Myocyte (in vitro differentiated cells): ENCODE measurements at places on chromosomes 11 and 22.

DNA sequence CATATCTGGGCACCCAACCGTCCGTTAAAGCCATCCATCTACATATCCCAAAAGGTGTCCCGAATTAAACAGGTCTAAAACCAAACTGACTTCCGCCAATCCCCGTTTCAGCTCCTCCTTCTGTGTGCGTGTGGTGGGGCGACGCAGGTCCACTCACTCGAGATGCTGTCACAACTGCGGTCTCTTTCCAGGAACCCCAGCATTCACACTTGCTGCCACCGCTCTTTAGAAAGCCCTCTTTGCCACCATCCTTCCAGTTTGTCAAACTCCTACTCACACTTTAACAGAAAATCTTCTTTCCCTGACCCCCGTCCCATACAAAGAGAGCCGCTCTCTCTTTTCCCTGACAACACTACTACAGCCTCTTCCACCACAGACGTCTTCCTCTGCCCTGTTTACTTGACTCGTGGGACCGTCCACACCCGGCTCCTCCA, 467 bp downstream of the ESS2 start:
- no peak for DNase-seq

DNA sequence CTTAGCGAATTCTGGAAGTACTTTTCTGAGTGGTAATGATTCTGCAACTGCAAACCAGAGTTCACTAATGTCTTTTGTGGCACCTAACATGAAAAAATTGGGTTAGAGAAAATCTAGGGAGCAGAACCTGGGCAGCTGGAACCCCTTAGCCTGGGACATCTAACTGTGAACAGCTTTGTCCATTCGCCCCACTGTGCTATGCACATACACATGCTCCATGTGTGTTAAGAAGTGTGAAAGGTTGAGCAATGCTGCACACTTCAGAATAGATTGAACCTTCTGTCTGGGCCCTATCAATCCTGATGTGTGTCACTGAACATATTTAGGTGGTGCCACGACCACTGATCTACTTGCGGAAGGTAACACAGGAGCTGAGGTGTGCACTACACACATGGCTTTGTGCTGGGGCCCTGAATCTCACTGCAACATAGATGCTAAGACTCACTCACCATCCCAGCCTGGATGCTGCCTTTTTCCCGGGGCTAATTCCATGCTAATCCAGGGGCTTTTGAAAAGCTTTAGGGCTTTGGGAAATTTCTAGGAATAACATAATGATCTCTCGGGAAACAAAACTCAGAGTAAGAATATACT, 976.2 kb downstream of the NTM start:
- DNase-seq = no peak

- no peak for DNase-seq
Measured at GRCh38 chr11:118233377-118233776, 8.6 kb upstream of the JAML start.

GRCh38 chr11:47686151-47686550, 29.0 kb downstream of the AGBL2 start:
- no peak for DNase-seq

GRCh38 chr22:49266561-49267519, 560.8 kb downstream of the BRD1 start:
- DNase-seq = no peak

GRCh38 chr22:19762568-19763457, 2.2 kb downstream of the TBX1 start:
- no peak for DNase-seq

GRCh38 chr22:18058371-18059093, 19.3 kb upstream of the PEX26 start:
- no peak for DNase-seq

DNA sequence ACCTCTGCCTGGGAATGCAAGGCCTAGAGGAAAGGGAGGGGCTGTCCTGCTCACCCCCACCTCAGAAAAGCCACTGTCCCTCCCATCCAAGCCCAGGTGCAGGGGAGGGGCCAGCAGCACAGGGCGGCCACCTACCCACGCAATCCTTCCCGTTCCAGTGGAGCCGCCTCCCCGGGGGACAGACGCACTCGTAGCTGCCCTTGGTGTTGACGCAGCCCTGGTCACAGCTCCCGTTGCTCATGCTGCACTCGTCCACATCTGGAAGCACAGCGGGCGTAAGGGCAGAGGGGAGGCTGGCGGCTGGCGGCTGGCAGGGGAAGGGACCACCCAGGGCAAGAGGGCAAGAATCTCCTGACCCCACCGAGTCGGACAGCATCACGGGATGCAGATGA, 40.3 kb upstream of the TTLL12 start:
- DNase-seq = no peak

DNA sequence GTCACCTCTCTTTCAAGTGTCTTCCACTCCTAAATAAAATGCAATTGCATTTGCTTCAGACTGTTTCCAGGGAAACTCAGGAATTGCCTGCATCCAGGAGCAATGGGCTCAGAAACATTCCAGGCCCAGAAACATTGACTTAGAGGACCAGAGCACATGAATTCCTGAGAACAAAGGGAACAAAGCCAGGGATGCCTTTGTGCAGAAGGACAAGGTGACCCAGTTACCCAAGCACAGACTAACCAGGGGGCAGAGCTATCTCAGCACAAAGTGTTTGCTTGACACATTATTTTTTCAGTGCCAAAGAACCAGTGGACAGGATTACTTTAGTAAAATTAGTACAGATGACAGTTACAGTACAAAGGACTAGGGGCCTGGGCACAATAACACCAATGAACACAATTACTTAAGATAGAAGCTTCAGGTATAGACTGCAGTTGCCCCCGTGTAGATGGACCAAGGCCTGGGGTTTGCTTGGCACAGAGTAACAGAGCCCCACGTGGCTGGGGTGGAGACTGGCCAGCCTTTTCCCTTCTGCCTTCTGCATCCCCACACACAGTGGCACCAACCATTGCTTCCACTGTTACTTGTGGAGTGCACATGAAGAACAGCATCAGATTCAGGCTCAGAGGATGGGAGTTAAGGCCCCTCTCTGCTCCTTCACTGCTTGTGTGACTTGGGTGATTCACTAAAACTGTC, 500.8 kb downstream of the INSC start:
- no peak for DNase-seq

- no peak for DNase-seq
Measured at GRCh38 chr11:130583801-130584211, 135.4 kb downstream of the ADAMTS15 start.
